ENCODE measurements at places on chromosomes 12 and 14.
A peak's percentile ranks its signal among the peaks of the same experiment; 100 is the strongest.

DNA sequence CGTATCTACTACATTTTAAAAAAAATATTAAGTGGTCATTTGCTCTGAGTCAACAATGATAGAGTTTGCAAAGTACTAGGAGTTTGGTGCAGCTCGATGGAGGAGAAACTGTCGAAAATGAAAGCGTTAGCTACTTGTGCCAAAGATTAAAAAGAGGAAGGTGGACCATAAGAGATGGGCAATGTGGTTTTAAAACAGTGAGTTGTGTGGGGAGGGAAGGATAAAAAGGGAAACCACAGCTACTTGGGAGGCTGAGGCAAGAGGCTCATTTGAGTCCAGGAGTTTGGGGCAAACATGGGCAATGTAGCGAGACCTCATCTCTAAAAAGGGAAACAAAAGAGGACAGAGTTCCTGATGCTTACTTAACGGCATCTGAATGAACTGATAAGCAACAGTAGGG lies 18.2 kb upstream of the STRAP start:
- no peak for DNase-seq

GRCh38 chr12:49534731-49535278 lies 4.0 kb upstream of the KCNH3 start:
- DNase-seq = no peak

GRCh38 chr12:96701856-96702255 lies 205.2 kb upstream of the NEDD1 start:
- DNase-seq = no peak

- DNase-seq = no peak
Measured at GRCh38 chr14:63544591-63545299, 1.6 kb upstream of the PPP2R5E start.

DNA sequence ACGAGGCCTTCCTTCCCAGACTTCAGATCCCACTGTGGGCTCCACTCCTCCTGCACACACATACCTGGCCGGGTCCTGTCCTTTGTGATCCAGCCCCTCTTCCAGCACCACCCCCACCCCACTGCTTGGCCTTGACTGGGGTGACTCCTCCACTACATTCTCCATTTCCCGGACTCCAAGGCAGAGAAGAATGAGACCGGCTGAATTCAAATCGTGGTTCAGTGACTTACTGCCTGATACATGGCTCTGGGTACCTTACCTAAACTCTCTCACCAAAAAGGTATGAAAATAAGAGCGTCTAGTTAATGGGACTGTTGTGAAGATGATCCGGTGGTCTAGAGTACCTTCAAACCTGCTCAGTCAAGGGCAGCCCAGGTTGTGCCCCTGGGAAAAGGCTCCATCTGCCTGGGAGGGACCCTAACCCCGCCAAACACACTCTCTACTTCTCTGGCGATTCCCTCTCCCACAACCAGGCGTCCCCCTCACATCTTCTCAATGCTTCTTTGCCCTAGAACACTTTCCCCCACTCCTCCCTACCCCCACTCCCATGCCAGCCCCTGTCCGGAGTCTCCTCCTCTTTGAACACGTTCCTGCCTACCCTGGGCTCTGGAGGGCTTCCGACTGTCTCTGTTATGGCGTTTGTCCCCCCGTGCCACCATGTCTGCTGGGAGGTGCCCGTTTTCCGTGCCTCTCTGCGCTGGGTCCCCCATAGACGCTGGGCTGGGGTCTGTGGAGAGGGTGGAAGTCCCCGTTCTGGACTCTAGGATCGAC lies 1.5 kb upstream of the ZBTB42 start:
- no peak for DNase-seq

- peak; percentile 51 for DNase-seq
Measured at GRCh38 chr14:96098309-96098998, 59.3 kb downstream of the C14orf132 start.

- DNase-seq = no peak
Measured at GRCh38 chr14:82999802-83000201, 1466.1 kb upstream of the SEL1L start.

GRCh38 chr14:71021347-71022011 lies 114.2 kb downstream of the PCNX1 start:
- no peak for DNase-seq

- DNase-seq = no peak
Measured at GRCh38 chr12:25458047-25458552, 95.0 kb downstream of the LMNTD1 start.

- no peak for DNase-seq
Measured at GRCh38 chr14:35998303-35998702, 172.2 kb downstream of the BRMS1L start.
